NAMALWA (cell line): ENCODE measurements at places on chromosomes 13 and 19.

DNA sequence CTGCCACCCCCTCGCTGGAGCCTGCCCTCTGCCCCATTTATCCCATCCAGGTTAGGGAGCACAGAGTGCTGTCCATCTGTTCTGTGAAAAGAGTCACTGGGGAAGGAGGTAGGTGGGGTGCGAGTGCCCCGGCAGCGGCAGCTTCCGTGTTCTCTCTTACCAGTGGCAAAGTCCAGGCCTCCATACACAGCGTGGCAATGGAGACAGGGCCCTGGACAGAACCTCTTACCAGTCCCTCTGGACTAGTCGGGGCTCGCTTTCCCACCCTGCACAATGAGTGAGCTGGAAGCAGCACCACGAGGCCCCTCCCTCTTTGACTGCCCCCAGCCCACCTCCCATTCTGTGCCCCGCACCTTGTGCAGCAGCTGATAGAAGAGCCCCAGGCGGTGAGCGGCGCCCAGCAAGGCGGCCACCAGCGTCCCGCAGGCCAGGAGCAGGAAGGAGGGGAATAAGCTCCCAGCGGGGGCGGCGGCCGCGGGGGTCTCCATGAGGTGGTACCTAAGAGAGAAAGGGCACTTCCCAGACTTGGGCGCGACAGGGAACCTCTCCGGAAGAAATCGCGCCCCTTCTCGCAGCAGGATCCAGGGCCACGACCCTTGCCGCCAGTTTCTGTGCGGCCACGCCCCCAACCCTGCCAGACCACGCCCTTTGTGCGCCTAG, 17.5 kb downstream of the SYDE1 start:
- peak; percentile 21 for DNase-seq

- no peak for DNase-seq
Measured at GRCh38 chr19:33383720-33384292, 10.3 kb downstream of the CEBPG start.

DNA sequence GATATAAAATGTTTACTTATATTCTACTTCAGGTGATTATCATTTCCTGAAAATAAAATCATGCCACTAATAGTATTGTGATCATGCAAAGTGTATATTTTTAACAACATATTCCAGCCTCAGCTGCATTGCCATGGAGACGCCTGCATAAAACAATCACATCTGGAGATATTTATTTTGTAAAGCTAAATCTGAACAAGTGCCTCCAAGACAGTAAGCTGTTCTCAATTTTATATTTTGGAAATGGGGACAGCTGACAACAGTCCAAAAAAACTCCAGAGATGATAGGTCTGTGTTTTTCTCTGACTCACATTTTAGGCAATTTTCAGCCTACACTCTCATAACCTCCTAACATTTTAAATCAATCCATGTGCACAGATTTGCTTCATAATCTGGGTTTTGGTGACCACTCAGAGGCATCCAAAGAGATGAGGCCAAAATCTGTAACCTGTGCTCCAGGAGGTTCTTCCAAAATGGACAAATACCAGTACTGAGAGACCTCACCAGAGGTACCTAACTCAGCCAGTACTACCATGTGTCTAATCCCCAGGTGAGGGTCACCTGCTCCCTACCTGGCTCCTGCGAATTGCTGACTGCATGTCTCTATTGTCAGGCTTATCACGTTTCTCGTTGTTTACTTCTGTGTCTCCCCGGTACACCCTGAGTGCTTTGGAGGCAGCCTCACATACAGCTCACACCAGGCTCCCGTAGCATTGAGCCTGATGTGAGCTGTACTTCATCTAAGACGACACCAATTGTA, 62.7 kb downstream of the COL4A1 start:
- DNase-seq: no peak

DNA sequence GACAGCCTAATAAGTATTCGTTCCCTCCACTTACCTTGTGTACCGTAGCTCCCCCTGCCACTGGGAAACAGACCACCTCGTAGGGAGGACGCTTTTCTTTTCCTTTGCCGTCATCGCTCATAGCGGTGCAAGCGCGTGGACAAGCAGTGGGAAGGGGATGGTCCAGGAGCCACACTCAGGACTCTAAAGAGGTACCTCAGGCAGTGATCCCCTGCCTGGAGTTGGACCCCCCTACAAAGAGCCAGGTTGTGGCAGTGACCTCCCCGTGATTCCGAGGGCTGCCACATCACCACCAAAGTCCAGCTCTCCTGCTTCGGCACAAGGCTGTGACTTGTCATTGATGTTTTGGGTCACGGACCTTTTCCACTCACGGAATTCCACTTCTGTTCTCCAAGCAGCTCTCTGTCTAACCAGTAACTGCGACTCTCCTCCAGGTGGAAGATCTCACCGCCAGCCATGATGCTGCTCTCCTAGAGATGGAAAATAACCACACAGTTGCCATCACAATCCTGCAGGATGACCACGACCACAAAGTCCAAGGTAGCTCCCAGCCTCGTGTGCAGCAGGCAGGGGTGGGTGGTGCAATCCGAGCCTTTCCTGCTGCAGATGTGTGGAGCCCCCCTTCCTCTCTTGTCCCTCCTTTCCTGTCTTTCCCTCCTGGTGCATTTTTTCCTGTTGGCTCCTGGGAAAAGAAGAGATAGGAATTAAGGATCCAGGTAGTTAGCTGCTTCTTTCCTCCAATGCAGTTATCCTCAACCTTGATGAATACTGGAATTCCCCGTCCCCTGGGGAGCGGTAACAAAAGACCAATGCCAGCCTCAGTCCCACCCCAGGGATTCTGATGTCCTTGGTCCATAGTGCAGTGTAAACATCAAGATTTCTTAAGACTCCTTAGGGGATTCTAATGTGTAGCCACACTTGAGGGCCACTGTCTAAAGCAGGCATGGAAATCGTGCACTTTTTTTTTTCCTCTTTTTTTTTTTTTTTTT, 107.7 kb downstream of the SLC7A1 start:
- DNase-seq: no peak

DNA sequence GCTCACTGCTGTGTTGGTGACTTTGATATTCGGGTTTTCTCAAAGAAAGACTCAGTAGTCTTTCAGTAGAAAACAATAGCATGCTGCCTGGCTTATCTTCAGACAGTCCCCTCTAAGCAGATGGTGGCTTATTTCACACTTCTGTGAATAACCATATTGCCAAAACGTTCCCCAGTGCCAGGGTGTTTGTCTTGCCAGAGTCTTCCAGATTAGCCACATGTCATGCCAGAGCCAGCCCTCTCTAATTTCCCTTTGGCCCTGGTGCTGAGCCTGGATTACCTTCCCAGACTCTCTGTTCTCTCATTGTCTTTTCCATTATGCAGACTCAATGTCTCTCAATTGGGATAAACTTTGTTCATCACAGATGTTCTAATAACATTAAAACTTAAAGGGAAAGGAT, 488.0 kb upstream of the ATXN8OS start:
- DNase-seq: no peak

GRCh38 chr19:49528211-49528771, 488 bp downstream of the RCN3 start:
- no peak for DNase-seq

GRCh38 chr13:54611390-54611789, 1582.8 kb downstream of the OLFM4 start:
- DNase-seq: no peak

DNA sequence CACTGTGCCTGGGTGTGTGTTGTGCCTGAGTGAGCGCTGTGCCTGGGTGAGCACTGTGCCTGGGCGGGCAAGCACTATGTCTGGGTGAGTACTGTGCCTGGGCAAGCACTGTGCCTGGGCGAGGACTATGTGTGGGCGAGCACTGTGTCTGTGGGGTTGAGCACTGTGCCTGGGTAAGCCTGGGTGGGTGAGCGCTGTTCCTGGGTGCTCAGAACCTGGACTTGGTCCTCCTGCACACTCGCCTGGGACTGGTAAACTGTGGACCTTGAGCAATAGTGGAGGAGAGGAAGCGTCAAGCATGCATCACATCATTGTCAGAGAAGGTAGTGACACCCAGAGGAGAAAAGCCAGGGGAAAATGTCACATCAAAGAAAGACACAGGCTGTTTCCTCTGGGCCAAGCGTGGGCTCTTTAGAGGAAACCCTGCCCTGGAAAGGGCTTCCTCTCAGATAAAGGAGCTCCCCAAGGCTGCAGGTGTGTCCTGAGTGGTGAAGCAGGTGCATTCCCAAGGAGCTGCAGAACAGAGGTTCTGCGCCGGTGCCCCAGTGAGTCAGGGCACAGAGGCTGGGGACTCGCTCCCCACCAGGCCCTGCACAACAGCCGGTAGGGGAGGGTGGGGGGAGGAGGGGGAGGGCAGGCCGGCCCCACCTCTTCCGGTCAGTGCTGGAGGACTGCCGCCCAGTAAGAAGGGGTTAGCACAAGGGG, 141.2 kb downstream of the TEX29 start:
- DNase-seq: peak; percentile 20

- no peak for DNase-seq
Measured at GRCh38 chr19:54389553-54389952, 24.8 kb upstream of the LAIR1 start.

- no peak for DNase-seq
Measured at GRCh38 chr13:52002361-52002760, 8.9 kb downstream of the ATP7B start.

DNA sequence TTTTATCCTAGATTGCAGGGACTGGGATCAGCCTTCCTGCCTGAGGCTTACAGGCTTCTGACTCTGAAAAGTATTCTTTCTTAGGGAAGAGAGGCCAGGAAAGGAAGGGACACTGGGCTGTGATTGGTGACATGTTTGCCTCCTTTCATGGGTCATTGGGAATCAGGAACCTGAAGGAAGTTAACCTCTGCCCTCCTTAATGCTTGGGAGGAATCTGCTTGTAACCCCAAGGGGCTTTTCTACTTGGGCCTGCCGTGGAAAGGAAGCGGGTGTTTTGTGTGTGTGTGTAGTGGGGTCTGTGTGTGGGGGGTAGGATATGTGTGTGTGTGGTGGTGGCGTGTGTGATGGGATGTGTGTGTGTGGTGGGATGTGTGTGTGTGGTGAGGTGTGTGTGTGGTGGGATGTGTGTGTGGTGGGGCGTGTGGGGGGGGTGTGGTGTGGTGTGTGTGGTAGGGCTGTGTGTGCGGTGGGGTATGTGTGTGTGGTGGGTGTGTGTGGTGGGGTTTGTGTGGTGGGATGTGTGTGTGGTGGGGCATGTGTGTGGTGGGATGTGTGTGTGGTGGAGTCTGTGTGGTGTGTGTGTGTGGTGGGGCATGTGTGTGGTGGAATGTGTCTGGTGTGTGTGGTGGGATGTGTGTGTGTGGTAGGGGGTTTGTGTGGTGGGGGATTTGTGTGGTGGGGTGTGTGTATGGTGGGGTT, 41.3 kb upstream of the NPAS1 start:
- no peak for DNase-seq

DNA sequence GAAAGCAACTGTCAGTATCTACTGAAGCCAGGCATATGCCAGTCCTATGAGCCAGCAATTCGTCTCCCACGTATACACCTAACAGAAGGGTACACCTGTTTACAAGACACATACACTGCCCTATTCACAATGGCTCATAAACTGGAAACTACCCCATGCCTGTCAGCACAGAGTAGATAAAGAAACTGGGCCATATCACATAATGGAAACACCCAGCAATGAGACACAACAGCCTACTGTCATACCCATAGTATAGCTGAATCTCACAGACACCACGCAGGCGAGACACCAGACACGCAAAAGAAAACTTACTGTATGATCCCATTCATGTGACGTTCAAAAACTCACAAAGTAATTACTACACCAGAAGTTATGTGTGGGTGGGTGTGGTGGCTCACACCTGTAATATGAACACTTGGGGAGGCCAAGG, 15.7 kb downstream of the NOSIP start:
- DNase-seq: no peak

DNA sequence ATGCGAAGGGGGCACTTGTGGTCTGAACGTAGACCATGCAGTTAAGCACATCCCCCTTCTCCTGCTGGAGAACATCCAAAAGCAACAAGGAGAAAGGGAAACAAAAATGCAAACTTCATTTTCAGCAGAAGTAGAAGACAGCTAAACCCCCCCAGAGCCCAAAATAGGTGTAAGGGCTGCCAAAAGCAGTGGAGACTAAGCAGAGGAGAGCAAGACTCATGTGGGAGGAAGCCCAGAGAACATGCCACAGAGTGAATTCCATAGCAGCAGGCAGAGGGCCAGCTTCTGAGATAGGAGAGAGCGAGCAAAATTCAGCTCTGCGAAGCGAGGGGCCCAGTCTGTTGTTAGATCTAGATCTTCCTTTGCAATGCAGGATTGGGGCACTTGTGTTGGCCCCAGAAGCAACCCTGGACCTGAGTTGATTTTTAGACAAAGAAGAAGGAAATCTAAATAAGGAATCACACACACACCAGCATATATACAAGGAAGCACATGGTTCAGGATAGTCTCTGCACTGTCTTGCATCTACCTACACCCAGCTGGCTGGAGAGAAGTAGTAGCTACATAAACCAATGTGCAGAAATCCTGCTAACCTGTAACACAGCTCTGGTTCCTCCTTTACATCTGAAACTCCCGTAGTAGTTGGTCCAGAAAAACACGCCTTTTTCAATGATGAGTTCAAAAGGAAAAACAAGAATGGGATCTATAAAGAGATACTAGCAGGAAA, 199.6 kb downstream of the SPRY2 start:
- no peak for DNase-seq

DNA sequence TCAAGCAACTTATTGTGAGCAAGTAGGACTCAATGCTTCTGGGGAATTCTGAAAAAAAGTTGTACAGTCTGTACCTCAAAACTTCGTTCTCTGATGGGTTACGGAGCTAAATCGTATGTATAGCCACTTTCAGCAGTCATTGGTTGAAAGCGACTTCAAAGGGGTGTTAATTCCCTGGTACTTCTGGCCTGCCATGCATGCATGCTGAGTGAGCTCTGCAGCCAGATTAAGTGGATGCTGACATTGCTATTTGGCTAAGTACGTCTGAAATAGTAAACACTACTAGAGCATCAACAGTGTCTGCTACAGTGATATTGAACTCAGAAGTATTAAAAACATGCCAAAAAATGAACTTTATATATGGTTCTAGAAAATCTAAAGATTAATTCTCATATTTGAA, 1183.1 kb upstream of the PCDH20 start:
- DNase-seq: no peak

DNA sequence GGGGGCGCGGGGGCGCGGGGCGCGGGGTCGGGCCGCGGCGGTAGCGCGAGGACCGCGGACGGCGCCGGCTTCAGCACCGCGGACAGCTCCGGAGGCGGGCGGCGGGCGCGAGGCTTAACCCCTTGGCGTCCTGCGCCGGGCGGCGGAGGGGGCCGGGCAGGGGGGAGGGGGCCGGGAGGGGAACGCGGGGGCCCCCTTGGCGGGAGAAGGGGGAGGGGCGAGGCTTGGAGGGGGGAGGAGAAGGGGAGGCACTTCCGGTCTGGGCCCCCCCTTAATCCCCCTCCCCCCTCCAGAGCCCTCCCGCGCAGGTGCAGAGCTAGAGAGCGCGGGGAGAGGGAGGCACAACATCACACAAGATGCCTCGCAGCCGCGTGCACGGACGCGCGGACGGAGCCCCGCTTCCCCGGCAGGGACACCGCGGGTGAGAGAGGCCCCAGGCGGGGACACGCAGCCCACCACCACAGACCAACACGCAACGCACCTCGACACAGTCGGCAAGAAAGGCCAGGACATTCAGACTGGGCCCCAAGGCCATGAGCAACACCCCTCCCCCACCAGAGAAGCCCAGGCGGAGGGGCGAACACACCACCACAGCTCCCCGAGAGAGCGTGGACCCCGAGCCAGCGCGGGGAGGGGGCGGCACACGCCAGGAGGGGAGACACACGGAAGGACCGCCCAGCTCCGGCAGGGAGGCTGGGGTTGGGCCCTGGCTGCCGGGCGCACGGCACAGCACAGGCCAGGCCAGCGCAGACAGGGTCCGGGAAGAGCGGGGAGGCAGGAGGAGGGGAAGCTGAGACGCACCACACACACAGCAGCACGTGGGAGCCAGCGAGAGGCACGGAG, 24.1 kb downstream of the SHANK1 start:
- DNase-seq: no peak
